Osteocyte (in vitro differentiated cells): ENCODE measurements at places on chromosomes 13 and 19.
A peak's percentile ranks its signal among the peaks of the same experiment; 100 is the strongest.

DNA sequence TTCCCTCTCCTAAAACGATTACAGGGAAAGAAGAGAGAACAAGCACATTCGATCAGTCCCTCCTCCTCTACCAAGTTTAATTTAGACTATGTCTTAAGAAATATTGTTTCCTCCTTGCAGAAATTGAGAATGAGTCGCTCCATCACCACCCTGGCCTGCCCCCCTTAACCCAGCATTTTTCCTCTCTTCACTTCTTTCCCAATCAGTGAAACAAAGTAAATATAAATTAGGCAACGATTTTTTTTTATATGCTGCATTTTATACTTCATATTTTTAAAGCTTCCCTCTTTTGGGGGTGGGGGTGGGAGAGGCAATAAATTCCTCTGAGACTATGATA, 300.0 kb downstream of the SPRY2 start:
- H3K4me1 ChIP-seq = peaks cover 23% of the 10 kb centered on the region
- no peak for DNase-seq
- no peaks in the 10 kb centered on the region for H3K36me3 ChIP-seq
- H3K27ac ChIP-seq = no peak overlapping the region
- no peak overlapping the region for H3K4me3 ChIP-seq
- H3K27me3 ChIP-seq = no peaks in the 10 kb centered on the region

DNA sequence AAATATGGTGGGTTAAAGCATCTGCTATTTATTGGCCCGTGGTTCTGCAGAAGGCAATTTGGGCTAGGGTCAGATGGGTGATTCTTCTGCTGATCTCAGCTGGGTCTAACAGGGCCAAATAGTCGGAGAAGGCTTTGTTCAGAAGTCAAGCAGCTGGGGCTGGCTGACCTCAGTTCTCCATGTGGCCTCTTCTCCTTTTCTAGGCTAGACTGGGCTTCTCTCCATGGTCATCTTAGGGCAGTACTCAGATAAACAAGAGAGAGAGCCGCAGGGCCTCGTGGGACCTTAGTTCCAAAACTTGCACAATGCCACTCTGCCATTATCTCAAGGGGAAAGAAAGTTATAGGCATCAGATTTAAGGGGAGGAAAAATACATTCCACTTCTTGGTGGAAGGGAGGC, 89.6 kb downstream of the NALCN start:
- no peak overlapping the region for H3K4me3 ChIP-seq
- H3K36me3 ChIP-seq = peaks cover 23% of the 10 kb centered on the region
- H3K27me3 ChIP-seq = no peaks in the 10 kb centered on the region

- no peak for DNase-seq
- no peaks in the 10 kb centered on the region for H3K36me3 ChIP-seq
- H3K27me3 ChIP-seq = peaks cover 14% of the 10 kb centered on the region
- H3K4me1 ChIP-seq = peaks cover 44% of the 10 kb centered on the region
Observed at GRCh38 chr13:102978168-102978567, 88.0 kb downstream of the SLC10A2 start.

- no peaks in the 10 kb centered on the region for H3K36me3 ChIP-seq
- no peak overlapping the region for H3K4me3 ChIP-seq
- no peak overlapping the region for H3K27ac ChIP-seq
Observed at GRCh38 chr19:1302533-1303239, 17.0 kb downstream of the EFNA2 start.

GRCh38 chr19:38664503-38665211, 17.2 kb downstream of the ACTN4 start:
- H3K36me3 ChIP-seq = peaks cover 14% of the 10 kb centered on the region
- H3K4me3 ChIP-seq = no peak overlapping the region
- H3K4me1 ChIP-seq = peaks cover 97% of the 10 kb centered on the region
- no peak for DNase-seq
- H3K27ac ChIP-seq = peak overlapping the region; percentile 98
